ENCODE measurements at places on chromosomes 13 and 19.

DNA sequence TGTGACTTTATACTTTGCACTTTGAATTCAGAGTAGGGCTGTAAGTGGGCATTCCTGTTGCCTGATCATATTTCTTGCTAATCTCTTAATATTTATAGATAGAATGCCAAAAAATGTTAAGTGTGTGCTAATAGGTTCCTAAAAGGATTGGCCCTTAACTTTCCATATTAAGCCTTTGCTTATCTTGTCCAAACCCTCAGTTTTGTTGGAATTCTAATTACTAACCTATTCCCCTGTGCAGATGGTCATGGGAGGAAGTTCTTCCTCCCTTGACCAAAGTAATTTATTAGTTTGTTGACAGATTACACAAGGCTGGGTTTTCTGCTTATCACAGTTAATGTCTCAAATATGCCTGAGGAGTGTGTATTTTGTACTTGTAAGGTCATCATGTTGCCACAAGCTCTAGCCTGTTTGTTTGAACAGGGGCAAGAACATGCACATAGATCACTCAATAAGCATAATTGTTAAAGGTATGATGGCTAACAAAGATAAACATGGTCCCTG lies 541.1 kb upstream of the SPRY2 start:
- peak; percentile 73 for DNase-seq

GRCh38 chr13:97212601-97213040 lies 9.5 kb upstream of the MBNL2 start:
- DNase-seq = peak; percentile 64

- no peak for DNase-seq
Observed at GRCh38 chr19:32404213-32404932, 1.2 kb upstream of the DPY19L3 start.

DNA sequence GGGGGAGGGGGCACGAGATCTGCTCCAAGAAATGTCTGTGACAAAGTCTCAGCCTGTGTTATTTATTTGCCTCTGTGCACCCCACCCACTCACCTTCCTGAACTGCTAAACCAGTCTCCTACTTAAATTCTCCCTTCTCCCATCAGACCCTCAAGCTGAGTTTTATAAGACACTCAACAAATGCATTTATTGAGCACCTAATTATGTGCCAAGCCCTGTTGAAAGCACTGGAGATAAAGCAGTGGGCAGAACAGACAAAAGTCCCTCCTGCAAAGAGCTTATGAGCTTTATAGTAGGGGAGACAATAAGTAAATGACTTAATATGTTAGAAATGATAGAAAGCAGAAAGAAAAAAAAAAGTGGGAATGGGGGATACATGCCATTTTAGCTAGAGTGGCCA lies 3.4 kb upstream of the FAM98C start:
- no peak for DNase-seq
